ENCODE measurements at places on chromosomes 7 and 10. TPM values are rescaled to one million over a fixed set of nuclear protein-coding genes. Genes with fewer than 3 reads are reported as not detected.
A peak's percentile ranks its signal among the peaks of the same experiment; 100 is the strongest.

MRPL43 gene
- total RNA-seq: 46.0 TPM

HERPUD2 gene
- 24.9 TPM for total RNA-seq

SORCS1 gene
- total RNA-seq: not detected

ATP6V0A4 gene
- total RNA-seq: not detected

RBP4 gene
- not detected for total RNA-seq

SPACDR gene
- total RNA-seq: 4.6 TPM

ASAH2 gene
- 1.8 TPM for total RNA-seq

AKR1C1 gene
- 0.45 TPM for total RNA-seq

NME8 gene
- total RNA-seq: not detected

VSTM2A gene
- total RNA-seq: not detected

RNLS gene
- 4.5 TPM for total RNA-seq

DNA sequence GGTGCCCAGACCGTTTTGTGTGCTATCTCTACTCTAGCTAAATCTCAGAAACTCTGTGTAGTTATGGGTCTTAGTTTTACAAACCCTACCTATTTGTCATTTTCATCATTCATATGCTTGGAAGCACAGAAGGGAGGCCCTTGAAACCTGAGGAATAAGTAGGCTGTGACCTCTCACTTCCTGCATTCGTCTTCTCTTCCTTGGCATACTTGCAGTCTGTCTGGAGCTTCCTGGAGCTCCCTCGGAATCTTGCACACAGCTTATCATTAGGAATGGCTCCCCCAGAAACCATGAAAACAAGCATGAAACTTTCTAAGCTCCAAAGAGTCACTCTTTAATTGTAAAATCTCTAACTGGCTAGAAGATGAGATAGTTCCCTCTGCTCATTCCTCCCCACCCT, 376.9 kb upstream of the MYO3A start:
- DNase-seq: no peak

DNA sequence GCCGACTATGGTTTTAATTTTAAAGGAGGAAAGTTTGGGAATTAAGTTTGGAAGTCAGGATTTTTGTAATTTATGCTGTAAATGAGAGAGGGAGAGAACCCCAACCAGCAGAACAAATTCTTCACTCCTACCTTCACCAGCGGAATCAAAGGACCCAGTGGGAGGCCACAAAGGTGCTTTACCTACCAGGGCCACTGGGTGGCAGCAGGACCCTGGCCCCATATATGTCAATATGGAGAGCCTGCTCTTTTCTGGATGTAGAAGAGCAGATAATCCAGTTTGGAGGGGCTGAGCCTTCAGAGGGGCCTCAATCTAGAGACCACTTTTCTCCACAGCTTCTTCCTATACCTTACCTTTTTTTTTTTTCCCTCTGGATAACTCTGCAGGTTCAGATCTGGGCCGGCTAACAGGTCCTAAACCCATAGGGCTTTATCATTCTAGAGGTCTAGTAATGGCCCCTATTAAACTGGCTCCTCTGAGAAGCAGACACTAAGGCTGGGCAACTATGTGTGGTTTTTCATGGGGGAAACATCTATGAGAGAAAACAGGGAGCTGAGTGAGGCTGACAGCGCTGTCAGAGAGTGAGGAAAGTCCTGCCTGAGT, 8.5 kb upstream of the SCD start:
- DNase-seq: peak; percentile 90

GRCh38 chr10:131806646-131807317, 94.0 kb upstream of the PPP2R2D start:
- DNase-seq: no peak

DNA sequence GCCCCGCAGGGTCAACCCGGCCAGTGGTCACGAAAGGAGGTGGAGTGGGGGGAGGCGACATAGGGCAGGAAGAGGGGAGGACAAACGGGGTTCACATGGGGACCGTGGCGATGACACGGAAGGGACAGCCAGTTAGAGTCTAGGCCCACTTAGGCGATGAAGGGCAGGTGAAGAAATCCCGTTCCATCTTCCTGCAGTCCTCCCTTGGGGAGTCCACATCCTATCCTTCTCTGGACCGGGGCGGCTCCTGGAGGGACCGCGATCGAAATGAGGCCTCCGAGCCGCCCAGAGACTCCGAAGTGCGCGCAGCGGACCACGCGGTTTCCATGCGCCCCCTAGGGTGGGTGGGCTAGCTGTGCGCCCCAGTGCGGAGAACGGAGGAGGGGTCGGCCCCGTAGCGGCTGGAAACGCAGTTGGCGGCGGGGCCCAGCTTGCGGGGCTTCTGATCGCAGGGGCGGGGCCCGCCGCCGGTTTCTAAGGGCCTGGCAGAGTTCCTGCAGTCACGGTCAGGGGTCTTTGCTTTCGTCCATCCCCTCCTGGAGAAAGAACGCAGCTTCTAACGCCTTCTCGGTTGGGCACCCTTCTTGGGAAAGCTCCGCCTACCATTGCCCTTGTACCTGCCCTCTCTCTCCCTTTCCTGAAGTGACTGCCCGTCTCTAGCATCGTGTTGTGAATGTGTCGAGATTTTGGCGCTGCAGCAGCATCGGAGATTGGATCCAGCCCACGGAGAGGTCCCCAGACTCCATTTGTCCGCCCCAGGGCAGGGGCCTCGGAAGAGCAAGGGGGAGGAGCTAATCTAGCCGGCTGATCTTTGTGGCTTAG, 17.9 kb upstream of the TMEM225B start:
- peak; percentile 68 for DNase-seq

- DNase-seq: peak; percentile 74
Observed at GRCh38 chr10:61896854-61897661, 4.4 kb upstream of the ARID5B start.

DNA sequence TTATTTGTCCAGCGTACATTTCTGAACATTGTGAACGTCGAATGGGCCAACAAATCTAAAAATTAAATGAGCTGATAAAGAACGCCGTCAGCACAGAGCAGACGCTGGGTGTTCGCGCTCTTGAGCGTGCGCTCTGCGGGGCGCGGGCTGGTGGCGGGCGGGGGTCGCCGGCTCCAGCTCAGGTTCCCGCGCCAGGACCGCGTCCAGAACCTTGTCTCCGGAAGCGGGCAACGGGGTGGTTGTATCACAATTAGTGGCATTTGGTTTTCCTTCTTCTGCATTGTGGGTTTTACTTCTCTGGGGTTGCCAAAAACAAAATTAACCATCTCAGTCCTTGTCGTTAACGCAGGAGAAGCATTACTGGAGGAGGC, 2.4 kb downstream of the CYP2E1 start:
- DNase-seq: no peak

- DNase-seq: no peak
Observed at GRCh38 chr7:13117103-13117502, 429.7 kb downstream of the ARL4A start.

- peak; percentile 57 for DNase-seq
Observed at GRCh38 chr10:69088801-69089501, 1.0 kb downstream of the SRGN start.

DNA sequence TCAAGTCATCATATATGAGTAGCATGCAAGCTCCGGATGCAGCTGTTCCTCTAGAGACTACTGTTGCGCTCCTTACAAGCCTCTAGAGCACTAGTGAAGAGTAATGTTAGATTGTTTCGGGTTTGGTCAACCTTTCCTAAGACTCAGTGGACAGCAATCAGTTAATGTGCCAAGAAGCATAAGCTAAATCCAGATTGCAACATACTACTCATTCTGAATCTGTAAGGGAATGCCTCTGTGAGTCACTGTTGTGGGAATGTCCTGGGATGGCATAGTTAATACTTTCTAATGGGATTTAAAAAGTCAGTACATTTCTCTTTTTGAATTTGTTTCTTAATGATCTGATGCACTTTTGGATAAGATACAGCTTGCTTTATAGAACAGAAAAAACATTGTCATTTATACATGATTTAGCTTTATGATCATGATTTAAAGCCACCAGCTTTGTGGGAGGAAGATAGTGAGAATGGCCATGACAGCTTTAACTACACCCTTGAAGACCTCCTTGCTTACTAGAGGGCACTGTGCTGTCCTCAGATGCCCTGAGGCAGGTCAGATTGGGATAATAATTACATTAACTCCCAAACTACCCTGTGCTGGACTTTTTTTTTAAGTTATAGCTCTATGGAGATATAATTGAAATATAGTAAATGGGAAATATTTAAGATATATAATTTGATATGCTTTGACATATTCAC, 138.4 kb downstream of the SDK1 start:
- no peak for DNase-seq

DNA sequence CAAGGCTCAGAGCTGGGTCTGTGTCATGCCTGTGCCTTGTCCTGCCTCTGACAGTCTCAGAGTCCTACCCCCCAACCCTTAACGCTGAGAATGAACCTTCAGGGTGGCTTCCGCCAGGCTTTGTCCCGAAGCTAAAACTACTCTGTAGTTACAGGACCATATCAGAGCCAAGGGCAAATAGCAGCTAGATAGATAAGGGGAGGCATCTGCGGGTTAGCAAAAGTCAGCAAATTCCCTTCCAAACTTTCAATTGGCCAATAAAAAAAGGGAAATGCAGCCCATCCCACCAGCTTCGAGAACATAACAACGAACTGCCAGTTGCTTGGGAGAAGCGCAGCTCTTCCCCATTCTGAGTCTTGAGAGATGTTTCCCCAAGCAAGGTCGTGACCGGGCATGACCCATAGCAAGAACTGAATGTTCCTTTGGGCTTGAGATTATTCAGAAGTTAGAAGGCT, 17.7 kb downstream of the CCL24 start:
- no peak for DNase-seq

DNA sequence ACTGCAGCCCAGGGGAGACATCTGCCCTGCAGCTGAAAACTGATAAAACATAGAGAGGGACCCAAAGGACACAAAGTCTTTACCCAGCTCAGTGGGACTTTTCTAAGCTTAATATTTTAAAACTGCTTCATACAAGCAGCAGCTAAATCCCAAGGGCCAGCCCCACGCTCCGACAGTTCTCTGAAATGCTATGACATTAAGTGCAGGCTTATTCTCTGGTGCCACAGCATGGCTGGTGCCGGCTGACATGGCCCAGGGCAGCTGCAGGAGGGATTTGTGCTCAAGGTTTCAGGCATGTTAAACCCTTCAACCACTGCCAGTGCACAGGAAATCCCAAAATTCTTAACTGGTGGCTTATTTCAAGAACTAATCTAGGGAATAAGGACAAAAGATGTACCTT, 170.9 kb downstream of the PARD3 start:
- DNase-seq: no peak

GRCh38 chr10:128808921-128809440, 658.1 kb upstream of the MGMT start:
- DNase-seq: no peak

GRCh38 chr7:106247841-106248240, 36.9 kb downstream of the NAMPT start:
- DNase-seq: no peak

DNA sequence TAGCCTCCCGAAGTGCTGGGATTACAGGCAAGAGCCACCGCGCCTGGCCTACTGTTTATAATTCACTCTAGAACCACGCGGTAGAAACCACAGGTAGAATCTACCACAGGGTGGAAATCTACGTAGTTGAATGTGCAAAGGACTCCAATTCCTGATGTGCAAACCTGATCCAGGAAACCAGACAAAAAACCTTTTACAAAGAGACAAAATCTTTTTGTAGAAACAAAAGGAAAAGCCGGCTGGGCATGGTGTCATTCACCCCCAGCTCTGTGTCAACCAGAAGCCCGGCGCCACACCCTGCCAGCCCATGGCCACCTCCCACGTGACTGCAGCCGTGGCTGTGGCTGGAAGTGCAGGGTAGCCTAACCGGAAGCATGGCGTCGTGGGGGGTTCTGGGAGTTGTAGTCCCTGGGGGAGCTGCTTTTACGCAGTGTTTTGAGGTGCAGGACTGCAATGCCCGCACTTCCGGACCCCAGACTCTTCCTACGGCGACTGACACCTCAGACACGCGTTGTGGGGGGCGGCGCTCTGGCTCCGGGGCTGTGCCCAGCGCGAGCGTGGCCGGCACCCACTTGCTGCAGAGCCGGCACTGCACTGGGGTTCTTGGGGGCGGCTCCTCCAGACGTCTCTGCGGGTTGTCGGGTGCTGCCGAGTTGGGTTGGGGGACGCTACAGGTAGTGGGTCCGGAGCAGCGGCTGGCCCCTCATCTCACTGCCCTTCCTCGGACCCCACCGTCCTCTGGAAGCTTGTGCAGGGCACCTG, 41.5 kb upstream of the RNF216 start:
- DNase-seq: peak; percentile 99

GRCh38 chr7:13989949-13990305, 461 bp upstream of the ETV1 start:
- no peak for DNase-seq

- no peak for DNase-seq
Observed at GRCh38 chr7:25718596-25718995, 433.4 kb upstream of the NFE2L3 start.

DNA sequence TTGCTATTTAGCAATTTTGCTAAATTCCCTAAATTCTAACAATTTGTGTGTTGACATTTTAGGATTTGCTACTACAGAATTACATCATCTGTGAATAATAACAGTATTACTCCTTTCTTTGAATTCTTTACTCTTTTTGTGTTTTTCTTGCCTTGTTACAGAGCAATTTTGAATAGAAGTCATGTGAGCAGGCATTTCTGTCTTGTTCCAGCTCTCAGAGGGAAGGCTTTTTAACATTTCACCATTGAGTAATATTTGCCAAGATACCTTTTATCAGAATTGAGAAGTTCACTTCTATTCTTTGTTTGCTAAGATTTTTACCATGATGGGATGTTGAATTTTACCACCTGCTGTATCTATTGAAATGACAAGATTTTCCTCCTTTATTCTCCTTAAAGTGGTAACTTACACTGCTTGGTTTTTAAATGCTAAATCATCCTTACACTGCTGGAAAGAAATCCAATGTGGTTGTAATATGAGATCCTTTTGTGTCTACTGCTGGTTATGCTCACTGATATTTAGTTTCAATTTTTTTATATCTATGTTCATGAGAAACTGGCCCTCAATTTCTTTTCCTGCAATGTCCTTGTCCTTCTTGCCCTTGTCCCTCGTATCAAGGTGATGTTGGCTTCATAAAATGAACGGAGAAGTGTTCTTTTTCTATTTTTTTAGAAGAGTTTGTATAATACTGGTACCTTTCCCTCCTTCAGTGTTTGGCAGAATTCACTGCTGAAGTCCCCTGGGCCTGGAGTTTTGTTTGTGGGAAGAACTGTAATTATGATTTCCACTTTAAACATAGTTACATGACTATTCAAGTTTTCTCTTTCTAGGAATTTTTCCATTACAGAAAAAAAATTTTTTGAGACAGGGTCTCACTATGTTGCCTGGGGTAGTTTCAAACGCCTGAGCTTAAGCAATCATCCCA, 50.3 kb upstream of the ATP6V0A4 start:
- no peak for DNase-seq

DNA sequence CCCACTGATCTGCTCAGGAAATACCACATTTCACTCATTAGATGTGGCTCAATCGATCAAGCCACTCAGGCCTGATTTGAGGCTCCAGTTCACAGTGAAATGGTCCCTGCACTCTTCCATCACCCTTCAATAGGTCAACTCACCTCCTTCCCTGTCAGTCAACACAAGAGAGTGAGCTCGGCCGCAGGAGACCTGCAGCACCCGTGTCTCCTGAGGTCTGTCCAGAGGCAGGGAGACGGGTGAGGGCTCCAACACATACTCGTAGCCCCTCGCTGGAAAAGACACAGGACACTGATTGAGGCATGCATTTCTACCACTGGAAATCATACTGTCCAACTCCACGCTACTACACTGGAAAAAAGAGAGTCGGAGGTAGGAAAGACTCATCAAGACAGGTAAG, 7.1 kb downstream of the RCC1L start:
- DNase-seq: no peak

GRCh38 chr7:40865441-40866233, 730.8 kb downstream of the SUGCT start:
- no peak for DNase-seq

- DNase-seq: no peak
Observed at GRCh38 chr7:82925331-82925730, 237.4 kb downstream of the PCLO start.

All from activated CD8-positive, alpha-beta T cell treated with anti-CD3 and anti-CD28 coated beads for 36 hours (primary cell).